ENCODE measurements at places on chromosomes 12 and 14. TPM values are rescaled to one million over a fixed set of nuclear protein-coding genes. Genes with fewer than 3 reads are reported as not detected.

DNA sequence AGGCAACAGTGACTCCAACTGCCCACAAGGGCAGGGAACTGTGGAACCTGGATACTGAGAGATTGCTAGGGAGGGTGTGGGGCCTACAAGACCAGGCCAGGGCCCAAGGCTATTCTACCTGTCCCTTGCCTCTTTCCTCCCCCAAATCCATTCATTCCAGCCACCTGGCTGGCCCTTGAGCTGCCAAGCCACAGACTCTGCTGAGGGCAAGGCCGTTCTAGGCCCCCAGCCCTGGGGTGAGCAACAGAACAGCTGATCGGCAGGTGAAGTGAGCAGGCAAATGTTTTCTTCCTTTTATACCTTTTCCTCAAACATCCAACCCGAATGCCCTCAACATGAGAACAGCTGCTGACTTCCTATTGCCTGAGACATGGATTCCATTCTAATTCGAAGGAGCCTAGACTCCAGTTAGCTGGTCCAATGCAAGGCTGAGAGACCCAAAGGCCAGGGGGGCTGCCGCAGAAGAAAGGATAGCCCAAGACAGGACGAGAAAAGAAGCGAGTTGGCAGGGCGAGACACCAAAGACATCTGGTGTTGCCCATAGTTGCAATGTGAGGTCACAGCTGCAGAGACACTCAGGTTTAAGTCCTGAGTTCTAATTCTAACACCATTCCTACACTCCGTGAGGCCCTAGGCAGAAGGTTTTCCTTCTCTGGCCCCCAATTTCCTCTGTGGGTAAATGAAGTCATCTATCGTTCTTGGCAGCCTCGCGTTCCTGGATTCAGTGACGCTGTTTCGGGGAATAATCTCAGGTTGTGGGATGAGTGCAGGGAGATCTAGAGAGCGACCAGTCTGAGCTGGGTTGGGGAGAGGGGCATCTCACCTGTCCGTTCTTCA, 1.7 kb downstream of the C1QL4 start:
- no peak for ATAC-seq

The WASHC4 gene
- total RNA-seq = 19.6 TPM

DNA sequence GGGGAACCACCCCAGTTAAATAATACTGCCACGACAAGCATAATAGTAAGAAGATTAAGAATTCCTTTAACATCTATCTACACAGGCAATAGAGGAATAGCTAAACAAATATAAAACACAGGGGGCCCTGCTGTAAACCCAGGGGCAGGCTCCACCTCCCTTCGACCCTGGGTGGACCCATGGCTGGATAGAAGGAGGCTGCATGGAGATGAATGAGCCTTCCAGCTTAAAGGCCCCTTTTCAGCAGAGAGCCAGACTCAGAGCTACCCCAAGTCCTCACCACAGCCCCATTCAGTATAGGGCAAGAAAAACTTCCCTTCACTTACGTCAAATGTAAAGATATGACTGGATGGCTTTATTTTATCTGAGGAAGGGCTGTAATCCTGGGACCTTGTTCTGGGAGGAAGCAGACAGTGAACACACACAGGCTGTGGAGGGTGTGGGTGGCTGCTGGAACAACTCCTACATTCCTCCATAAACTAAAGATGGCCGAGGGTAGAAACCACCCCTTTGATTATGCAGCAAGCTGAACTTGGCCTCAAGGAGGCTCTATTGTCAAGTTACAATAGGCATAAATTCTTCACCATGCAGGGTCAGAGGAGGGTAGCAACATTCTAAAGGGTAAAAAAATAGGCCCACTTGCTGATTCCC, 30.4 kb downstream of the NUAK1 start:
- ATAC-seq = no peak

The ESRRB gene
- 0.12 TPM for total RNA-seq

- no peak for ATAC-seq
Measured at GRCh38 chr14:27123162-27123561, 525.3 kb upstream of the NOVA1 start.

The TSFM gene
- total RNA-seq = 22.6 TPM

DNA sequence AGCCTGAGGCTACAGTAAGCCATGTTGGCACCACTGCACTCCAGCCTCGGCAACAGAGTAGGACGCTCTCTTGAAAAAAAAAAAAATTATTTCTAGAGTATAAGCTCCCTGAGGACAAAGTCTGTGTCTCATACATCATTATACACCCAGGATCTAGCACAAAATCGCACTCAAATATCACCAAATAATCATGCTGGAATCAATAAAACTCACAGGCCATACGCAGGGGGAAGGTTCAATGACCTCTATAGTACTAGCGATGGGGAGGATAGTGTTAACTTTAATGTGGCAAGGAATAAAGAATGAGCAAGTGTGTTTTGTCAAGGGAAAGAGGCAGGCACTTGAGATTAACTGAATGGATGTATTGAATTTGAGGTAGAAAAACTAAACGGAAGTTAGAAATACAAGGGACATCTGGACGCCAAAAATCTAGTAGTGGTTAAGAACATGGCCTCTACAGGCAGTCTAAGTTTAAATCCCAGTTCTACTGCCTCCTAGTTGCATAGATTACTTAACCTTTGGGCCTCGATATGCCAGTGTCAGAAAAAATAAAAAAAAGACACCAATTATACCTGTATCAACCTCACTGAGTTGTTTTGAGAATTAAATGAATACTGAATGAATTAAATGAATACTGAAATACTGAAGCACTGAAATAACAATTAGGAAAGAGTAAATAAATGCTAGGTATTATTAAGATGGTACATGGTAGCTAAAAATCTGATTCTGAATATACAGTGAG, 4.4 kb upstream of the AP4S1 start:
- ATAC-seq = no peak

GRCh38 chr12:4275016-4275869, 1.7 kb downstream of the CCND2 start:
- ATAC-seq = no peak

- ATAC-seq = no peak
Measured at GRCh38 chr14:101167428-101167827, 263.9 kb upstream of the RTL1 start.

The FAM181A gene
- total RNA-seq = not detected

DNA sequence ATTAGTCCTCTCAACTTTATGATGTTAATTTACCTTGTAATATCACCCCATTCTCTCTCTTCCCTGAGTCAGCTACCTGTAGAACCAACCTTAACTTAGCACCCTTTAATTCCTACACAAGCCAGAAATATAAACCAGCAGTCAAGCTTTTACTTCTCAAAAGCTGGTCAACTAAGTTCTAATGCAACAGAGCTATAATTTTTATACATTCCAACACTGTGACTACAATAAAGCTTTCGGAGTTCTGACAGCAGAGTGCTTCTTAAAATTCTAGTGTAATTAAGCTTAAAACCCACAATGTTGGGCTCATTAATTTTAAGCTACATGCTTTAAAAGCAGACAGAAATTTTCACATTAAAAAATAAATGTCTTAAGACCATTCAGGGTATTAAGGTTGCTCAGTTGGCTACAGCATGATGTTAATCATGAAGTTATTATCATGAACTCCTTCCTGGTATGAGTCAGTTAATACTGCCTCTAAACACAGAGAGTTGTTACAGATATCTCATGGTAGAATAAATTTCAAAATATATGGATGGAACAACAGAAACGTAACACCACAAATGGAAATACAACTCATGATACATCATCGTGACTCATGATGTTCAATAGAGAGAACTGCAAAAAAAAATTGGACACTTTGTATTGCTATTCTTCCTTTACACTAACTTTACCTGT, 126.7 kb downstream of the EPS8 start:
- peak; percentile 98 for ATAC-seq

- ATAC-seq = peak; percentile 54
Measured at GRCh38 chr12:117032593-117033381, 66.4 kb downstream of the TESC start.

The CTSG gene
- total RNA-seq = not detected

The CMA1 gene
- total RNA-seq = 0.64 TPM

DNA sequence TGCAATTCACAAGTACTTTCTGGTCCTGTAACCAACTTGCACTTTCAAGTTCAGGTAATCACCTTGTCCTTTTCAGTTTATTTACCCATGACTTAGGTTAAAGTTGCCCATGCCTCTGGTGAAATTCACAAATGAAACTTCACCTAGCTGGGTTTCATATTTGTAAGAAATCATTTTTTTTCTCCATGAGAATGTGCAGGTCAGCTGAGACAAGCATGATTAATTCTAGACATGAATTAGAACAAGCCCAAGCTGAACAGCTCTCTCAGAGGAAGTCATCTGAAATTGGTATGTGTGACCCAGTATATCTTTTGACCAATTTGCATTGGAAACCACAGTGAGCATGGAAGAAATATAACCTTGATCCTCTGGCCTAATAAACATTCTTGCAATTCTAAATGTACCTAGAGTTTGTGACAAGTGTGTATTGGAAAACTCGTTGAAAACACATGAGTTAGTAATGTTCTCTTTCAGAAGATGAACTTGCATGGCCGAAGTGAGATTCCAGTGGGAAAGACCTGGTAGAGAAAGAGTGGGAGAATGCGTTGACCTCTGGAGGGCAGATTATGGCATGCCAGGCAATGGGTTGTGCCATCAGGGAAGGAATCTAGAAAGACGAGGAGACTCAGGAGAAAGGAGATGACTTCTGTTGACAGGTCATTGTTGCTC, 486.5 kb downstream of the ZFP36L1 start:
- peak; percentile 29 for ATAC-seq

- ATAC-seq = no peak
Measured at GRCh38 chr12:123595729-123596128, 6.2 kb upstream of the DDX55 start.

GRCh38 chr14:97149775-97150174, 352.6 kb downstream of the VRK1 start:
- no peak for ATAC-seq

DNA sequence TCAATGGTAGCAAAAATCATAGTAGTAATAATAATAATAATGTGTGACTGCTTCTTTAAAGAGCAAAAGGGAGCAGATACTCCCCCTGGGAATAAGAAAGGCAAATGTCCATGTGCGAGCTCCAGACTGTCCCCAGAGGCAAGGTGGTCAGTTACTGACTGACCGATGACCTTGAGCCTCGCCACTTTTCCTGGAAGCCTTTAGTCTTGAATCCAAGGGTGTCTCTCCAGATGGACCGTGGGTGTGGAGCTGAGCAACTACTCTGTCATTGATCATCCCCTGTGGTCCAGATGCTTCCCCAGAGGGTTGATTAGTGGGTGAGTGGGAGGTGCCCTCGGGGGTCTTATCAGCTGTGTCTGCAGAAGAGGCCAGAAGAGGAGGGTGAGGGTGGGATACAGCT, 418.5 kb upstream of the TBX3 start:
- ATAC-seq = no peak

The IFNG-AS1 gene
- total RNA-seq = not detected

Measured in esophagus mucosa (tissue), 1 donor.